ENCODE measurements at places on chromosomes 11 and 22.
A peak's percentile ranks its signal among the peaks of the same experiment; 100 is the strongest.

DNA sequence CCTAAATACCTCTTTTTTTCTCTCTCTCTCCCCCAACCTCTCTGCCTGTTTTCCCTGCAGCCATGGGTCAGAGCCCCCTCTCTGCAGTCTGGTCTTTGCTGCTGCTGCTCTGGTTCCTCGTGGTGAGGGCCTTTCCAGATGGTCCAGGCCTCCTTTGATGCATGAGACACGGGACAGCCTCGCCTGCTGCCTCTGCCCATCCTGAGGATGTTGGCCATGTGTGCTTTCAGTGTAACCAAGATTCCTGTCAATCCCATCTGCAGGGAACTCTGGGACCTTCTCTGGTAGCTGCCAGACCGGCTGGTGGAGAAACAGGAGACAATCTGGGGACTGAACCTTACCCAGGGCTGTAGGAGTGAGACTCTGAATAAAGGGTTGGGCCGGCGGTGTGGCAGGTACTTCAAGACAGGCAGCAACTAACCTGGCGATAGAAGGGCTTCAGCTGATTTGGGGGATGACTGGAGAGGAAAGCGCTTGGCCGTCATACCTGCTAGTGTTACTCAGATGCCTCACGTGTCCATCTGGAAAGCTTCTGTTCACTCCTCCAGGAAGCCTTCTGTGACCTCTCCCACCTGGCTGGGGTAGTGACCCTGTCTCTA lies 7.1 kb downstream of the CHRNA10 start:
- no peak for DNase-seq

DNA sequence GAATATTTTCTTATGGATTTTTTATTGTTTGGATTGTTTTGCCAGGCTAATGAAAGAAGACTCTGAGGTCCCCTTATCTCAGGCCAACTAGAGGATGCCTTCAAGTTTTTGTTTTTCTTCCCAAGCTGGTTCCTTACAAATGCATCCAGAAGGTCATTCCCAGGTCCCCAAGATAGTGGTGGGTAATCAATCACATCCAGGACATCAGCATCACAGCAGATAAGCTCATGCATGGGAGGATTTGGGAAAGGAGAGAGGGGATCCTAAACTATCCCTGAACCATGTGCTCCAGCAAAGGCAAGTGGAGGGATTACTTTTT lies 20.7 kb downstream of the FZD4 start:
- DNase-seq = no peak

DNA sequence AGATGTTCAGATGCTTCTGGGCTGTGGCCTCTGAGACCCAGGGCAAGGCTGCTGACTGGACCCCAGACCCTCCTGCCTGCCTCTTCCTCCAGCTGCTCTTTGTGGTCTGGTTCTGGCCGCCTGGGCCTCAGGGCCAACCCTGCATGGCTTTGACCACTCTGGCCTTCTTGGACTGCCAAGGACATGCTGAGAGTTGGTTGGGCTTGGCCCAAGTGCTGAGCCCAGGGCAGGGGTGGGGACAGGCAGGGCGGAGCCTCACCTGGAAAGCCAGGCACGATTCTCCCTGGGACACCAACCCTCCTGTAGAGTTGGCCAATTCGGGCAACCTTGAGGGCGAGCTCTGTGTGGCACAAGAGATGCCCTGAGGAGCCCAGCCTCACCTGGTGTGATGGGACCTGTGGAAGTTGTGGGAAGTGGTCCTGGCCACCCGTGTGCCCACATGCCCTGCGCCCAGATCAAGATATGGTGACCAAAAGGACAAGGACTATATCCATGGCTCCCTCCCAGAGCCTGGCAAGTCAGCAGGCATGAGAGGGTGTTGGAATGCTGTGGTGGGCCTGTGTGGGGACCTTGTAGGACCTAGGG lies 11.6 kb downstream of the TANGO2 start:
- no peak for DNase-seq

DNA sequence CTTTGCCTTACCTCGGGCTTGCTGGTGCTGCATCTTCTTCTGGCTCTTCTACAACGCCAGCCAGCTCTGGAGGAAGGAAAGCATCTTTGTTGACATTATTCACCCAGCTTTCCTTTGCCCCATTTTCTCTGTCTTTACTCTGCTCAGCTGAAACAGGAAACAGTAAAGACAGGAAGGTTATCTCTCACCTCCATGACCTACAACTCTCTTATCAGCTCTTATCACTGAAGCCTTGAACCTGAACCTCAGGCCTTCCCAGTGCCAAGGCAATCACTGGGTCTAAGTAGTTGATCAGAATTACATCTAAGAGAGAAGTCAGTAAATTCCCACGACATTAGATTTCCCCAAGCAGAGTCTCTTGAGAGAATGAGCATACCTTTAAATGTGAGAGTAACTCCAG lies 59.6 kb upstream of the CCDC89 start:
- no peak for DNase-seq

GRCh38 chr11:70581991-70582885 lies 183.9 kb downstream of the CTTN start:
- DNase-seq = no peak

GRCh38 chr11:63517156-63517555 lies 11.3 kb downstream of the LGALS12 start:
- DNase-seq = no peak

- DNase-seq = no peak
Observed at GRCh38 chr22:44531487-44531886, 33.5 kb upstream of the RTL6 start.

GRCh38 chr11:117458275-117459122 lies 130.8 kb downstream of the CEP164 start:
- no peak for DNase-seq

DNA sequence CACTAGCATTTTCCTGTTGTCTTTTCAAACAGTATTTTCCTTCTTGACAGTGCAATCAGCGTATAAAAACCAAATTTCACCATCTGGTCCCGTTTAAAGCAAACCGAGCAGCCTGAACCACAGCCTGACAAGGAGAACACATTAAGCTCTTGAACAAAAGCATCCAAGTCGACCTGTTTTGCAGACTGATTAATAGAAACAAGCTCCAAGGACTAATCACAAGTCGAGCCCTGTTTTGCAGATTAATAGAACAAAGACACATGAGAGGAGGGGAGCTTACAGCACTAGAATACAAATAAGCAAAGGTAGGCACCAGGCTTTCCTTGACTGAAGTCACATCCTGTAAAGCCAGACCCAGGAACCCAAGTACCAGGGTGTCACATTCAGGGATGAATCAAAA lies 104.8 kb downstream of the MPPED2 start:
- DNase-seq = no peak

DNA sequence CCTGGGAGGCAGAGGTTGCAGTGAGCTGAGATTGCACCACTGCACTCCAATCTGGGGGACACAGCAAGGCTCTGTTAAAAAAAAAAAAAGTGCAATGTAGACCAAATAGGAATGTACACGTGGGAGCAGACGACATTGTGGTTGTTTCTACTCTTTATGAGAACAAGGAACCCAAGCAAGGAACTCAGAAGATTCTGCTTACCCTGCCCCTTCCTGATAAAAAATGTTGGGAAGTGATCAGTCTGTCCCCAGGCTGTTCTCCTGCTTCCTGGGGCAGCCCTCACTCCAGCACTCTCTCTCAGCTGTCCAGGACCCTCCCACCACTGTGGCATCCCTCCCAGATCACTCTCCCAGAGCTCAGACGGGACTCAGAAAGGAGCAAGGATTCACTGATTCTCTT lies 31.8 kb downstream of the SLCO2B1 start:
- DNase-seq = no peak

- DNase-seq = no peak
Observed at GRCh38 chr11:69158301-69159149, 2.8 kb downstream of the SMIM38 start.

DNA sequence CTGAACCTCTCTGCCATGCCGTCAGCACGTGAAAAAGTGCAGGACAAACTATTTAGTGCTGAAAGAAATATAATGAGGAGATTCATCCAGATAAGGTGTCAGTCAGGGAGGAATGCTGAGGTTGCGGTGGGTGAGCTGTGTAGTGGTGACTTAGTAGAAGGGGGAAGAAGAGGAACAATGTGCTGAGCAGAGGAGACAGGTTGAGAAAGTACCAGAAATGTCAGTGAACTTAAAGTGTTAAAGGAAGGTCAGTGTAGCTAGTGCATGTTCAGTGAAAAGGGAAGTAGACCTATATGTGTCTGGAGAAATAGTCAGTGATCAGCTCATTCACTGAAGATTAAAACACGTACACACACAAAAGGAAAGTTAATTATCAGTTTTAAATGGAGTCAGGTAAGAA lies 237.6 kb upstream of the CCDC179 start:
- no peak for DNase-seq

- DNase-seq = no peak
Observed at GRCh38 chr11:114122686-114123085, 63.2 kb downstream of the ZBTB16 start.

- no peak for DNase-seq
Observed at GRCh38 chr22:30843245-30843644, 125.3 kb downstream of the MORC2 start.

DNA sequence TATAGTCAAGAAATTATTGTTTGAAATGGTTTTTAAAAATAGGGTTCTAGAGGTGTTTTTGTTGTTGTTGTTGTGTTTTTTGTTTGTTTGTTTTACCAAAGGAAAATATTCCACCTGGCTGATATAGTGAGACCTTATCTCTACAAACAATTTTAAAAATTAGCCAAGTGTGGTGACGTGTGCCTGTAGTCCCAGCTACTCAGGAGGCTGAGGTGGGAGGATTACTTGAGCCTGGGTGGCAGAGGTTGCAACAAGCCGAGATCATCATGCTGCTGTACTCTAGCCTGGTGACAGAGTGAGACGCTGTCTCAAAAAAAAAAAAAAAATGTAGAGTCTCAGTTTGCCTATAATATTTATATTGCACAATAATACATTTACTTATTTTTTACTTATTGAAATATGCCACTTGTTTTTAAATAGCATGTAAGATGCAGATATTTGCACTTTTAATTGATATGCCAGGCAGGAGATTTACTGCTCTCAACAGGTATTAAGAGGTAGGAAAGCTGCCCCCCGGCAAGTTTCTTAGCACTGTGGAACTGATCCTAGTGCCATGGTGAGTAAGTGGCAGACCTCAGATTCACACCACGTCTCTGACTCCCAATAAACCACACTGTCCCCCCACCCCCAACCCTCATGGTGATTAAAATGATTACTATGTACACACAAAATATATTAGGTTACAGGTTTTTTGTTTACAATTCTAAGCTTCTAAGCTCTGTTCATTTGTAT lies 157.4 kb downstream of the TEAD1 start:
- peak; percentile 53 for DNase-seq

- no peak for DNase-seq
Observed at GRCh38 chr11:78823588-78823987, 248.9 kb upstream of the NARS2 start.

GRCh38 chr11:26943636-26944035 lies 50.3 kb upstream of the FIBIN start:
- no peak for DNase-seq

DNA sequence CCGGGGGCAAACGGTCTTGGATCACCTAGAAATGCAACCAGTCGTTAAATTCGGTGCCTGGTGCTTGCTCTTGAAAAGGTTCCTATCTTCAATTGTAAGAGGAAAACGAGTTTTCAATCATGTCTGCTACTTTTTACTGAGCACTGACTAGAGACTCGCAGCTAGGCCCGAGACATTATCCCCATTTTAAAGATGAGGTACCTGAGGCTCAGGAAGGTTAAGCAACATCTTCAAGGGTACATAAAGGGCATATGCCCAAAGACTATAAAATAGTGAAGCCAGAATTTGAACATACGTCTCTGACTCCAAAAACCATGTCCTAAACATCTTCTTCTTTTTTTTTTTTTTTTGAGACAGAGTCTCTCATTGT lies 638 bp upstream of the PISD start:
- DNase-seq = no peak

DNA sequence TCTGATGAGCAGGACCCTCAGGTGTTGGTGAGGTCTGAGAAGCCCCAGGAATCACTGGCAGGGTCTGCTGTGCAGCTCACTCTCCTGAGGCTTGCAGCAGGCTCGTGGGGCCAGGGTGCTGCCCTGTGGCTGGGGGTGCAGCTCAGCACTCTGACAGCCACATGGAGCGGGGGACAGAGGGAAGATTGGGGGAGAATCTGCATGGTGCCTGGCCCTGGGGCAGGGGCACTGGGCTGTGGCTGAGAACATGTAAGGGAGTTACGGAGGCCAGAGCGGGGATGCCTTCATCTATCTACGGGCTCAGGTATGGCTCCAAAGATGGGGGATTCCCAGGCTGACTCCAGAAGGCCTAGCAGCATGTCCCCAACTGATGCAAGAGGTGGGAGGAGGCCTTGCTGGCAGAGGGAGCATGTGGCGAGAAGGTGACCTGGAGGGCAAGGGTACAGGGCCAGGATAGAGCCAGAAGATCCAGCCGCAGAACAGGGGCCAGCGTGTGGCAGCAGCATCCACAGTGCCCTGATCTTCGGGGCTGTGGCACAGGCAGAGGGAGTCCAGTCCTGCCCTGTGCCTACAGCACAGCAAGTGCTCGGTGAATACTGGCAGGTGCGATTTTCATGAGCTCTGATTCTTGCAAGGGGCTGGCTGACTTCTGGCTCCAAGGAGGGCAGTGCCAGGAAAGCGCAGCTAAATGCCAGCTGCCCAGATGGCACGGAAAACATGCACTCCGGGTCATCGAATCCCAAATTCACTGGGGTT lies 184.7 kb downstream of the CTTN start:
- DNase-seq = no peak

- no peak for DNase-seq
Observed at GRCh38 chr11:134939905-134940304, 527.9 kb upstream of the B3GAT1 start.

- DNase-seq = no peak
Observed at GRCh38 chr11:2586793-2587131, 113.0 kb downstream of the KCNQ1OT1 start.

DNA sequence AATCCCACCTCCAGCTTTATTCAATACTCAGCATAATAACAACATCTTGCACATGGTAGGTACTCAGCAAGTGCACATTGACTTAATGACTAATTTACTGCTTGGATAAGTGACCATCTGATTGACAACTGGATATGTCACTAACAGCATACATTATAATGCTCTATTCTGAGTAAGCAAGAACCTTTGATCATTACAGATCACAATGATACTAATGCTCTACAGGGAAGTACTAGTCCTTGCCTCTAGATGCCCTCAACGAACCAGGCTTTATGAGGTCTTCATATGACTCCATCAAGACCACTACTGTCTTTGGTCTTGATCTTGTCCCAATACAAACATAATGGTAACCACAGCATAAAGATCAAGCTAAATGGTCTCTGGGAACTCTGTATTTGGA lies 167.6 kb upstream of the MTMR2 start:
- DNase-seq = no peak

GRCh38 chr11:86497310-86497709 lies 122.6 kb downstream of the CCDC81 start:
- no peak for DNase-seq

- DNase-seq = no peak
Observed at GRCh38 chr11:43736502-43737200, 56.1 kb downstream of the HSD17B12 start.

GRCh38 chr11:128845334-128845780 lies 21.7 kb downstream of the KCNJ1 start:
- no peak for DNase-seq

GRCh38 chr11:19873730-19874129 lies 161.1 kb downstream of the NAV2 start:
- no peak for DNase-seq

GRCh38 chr11:126123686-126124085 lies 61.0 kb upstream of the CDON start:
- DNase-seq = no peak

GRCh38 chr11:130932086-130932712 lies 15.9 kb upstream of the SNX19 start:
- no peak for DNase-seq
